Activated naive CD8-positive, alpha-beta T cell treated with anti-CD3 and anti-CD28 coated beads for 36 hours (primary cell): ENCODE measurements at places on chromosomes 5 and 9. TPM values are rescaled to one million over a fixed set of nuclear protein-coding genes. Genes with fewer than 3 reads are reported as not detected.

GRCh38 chr5:5079876-5080275 lies 60.3 kb upstream of the ADAMTS16 start:
- no peak for DNase-seq

The PCDHA2 gene
- not detected for total RNA-seq

The CATSPER3 gene
- 0.46 TPM for total RNA-seq

The SMIM3 gene
- total RNA-seq: 10.6 TPM

DNA sequence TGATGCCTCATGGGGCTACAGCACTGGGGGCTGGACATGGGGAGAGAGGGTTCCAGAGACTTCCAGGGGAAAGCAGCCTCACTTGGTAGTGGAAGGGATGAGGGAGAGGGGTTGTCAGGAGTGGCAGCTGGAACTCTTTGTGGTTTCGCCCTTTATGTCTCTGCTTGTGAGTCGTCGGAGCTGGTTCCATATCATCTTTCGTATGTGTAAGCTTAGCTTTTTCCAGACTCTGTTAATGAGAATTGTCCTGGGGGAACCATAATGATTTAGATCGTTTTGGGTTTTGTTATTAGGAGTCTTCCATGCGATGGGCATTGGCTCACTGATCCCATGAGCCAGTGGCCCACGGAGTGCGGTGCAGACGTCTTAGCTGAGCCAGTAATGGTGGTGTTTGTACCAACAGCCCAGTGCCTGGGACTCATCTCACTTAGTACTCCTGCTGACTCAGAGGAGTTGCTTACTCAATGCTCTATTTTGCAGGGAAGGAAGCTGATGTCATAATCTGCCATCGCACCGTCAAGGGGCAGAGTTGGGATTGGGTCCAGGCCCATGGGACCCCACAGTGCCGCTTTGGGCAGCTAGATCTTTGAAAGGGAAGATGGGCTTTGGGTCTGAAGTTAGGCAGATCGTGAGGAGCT lies 48.5 kb downstream of the NEK6 start:
- DNase-seq: no peak

The TEX48 gene
- 0.80 TPM for total RNA-seq

DNA sequence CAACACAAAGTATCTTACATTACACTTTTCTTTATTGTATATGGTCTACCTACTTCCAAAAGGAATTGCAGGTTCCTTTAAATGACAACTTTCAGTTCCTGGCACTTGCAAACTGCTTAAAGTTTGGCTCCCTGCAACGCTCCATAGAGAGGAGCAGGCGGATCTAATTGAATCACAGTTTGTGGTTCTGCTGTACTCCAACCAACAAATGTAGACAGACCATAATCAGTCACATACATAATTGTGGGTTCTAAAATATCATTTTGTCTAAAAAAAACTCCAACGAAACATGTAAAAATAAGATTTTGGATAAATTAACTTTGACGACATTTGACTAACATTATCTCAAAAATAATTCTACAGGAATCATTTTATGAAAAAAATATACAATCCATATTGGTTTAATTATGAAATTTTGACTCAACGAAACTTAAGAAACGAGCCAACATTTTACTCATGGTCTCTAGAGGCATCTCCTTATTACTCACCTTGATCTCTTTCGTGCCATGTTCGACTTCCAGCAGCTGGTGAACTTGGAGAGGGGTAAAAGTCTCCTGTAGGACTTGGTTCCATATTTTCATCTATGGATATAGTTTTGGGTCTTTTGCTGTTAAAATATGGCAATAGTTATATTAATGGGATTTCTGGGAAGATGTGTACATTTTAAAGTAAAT lies 167.6 kb downstream of the NFIB start:
- DNase-seq: no peak

DNA sequence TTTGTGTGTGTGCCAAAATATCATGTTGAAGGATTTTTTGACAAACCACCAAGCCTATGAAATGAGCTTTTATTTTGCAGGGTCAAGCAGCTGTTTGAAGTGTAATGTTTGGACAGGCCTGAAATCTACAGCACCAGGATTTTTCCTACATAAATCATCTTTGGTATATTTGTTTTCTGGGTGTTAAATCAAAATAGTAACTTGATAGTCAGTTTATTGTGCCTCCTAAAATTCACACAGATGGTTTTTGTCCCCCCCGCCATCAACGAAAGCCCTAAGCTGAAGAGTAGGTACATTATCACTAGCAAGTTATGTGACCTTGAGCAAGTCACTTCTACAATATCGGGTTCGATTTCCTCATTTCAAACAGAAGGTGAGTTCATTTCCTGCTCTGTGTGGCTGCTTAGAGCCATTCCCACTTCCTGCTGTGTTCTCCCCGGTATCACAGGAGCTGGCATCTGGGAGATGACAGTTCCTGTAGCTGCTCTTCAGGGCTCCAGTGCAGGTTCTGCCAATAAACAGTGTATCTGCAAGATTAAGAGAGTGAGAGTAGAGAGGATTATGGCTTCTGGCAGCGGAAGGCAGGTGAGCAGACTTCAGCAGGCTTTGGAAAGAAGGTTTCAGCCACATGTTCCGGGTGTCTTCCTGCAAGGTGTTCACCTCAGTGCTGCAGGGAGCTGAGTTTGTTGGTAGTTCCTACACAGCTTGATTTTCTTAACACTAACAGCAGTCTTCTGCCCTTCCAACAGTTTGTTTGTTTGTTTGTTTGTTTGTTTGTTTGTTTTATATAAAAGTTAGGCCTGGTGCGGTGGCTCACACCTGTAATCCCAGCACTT lies 48.4 kb upstream of the GNE start:
- no peak for DNase-seq

- no peak for DNase-seq
Observed at GRCh38 chr5:37391591-37391990, 12.5 kb downstream of the WDR70 start.

The BARHL1 gene
- total RNA-seq: not detected

- DNase-seq: no peak
Observed at GRCh38 chr5:112551419-112552032, 132.4 kb upstream of the EPB41L4A start.

DNA sequence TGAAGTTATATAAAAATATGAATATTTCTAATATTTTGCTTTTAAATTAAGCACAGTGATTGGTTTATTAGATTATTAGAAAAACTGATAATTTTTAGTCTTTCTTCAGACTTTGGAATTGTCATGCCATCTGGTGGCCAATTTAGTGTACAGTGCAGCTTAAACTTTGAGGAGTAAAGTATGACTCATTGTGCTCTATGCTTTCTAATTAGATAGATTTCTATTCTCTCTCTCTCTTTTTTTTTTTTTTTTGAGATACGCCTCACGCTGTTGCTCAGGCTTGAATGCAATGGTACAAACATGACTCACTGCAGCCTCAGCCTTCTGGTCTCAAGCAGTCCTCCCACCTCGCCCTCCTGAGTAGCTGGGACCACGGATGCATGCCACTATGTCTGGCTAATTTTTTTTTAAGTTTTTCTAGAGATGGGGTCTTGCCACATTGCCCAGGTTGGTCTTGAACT lies 42.1 kb upstream of the GPR21 start:
- DNase-seq: peak; percentile 27

DNA sequence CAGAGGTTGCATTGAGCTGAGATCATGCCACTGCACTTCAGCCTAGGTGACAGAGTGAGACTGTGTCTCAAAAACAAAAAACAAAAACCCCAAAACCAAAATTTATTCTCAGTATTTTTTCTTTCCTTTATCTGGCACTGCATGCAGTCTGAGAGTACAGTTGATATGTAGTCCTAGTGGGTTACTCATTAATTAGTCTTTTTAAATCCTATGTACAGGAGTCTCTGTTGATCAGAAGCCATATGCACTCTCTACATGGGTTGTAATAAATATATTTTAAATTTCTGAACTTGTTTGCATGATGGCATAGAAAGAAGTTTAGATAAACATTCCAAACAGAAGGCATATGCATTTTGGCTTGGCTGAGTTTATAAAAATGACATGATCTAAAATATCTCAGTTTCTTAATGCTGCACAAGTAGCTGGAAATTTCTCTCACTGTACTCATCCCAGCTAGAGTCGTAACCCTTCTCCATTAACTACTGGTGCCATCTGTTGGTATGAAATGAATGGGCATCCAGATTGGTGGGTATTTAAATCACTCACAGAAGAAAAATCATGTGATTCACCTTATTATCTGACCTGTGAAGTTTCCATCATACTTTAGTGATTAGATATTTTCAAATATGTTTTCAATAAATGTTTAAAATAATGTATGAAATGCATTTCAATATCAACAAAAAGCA lies 284.8 kb downstream of the CTNND2 start:
- no peak for DNase-seq

The F2RL1 gene
- total RNA-seq: 3.6 TPM

The MELK gene
- 49.8 TPM for total RNA-seq

The OR13C9 gene
- not detected for total RNA-seq

The GDNF gene
- total RNA-seq: not detected

DNA sequence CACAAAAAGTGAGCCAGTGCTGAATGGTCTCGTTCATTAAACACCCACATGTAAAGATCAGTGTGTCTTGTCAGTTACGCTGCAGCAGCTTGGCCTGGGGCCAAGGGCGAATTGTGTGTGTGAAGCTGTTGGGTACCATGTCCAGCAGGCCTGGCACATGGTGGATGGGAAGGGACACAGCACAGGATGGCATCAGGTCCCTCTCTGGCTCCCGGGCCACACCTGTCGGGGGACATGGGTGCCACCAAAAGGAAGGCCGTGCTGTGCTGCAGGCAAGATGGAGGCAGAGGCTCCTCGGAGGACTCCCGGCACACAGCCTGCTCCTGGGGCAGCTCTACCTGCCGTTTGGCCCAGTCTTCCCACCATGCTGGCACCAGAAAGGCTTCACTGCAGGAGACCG lies 32.0 kb downstream of the NKD2 start:
- DNase-seq: no peak

DNA sequence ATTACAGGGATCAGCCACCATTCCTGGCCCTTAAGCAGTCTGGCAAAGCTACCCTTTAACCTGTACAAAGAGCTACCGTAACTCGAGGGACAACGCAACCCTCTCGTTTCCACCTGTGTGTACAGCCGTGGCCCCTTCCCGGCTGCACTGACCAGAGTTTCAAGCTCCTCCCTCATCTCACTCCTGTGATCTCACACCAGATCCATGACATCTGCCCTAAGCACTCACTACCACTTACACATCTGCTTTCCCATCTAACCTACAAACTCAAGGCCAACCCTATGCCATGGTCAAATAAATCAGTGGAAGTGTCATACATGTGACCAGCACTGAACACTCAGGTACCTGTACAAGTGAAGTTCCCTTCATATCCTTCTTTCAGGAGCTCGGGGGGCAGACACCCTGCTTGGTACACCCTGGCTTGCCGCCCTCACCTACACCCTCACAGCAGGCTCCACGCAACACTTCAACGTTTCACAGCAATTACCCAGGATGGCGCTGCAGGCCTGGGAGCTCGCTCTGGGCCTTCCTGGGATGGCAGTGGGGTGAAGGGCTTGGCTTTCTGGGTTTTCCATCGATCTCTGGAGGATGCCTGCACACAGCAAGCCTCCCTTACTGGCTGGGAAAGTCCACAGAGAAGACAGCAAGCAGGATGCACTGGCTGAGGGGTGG lies 61.7 kb downstream of the PRRT1B start:
- no peak for DNase-seq

The LCNL1 gene
- total RNA-seq: not detected
